ENCODE measurements at places on chromosomes 4 and X.

- DNase-seq, result no peak
These were observed 246.3 kb downstream of the BANK1 start for GRCh38 chr4:102036619-102037376.

DNA sequence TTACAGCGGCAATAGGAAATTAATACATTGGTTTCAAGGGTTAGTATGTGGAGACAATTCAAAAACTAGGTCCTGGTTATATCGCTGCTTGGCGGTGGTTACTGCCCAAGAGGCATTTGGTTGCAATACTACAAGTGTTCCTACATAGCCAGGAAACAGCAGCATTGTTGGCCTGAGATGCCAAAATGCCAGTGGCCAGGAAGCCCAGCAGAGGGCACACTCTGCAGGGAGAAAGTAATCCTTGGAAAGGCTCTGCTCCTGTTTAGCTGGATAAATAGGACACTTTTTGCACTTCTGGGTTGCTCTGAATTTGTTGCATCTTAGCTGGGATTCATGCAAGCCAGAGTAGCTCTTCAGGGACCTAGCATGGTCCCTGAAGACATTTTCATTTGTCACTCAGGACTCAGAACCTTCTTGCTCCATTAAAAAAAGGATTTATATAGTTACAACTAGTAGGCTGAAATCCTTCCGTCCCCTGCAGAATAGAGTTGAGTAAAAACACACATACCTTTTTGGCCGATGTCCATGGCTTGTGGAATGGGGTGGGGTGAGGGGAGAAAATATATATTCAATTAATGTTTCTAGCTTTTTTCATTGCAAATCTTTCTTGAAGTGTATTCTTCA is 8.1 kb upstream of the GPR119 start:
- no peak for DNase-seq

DNA sequence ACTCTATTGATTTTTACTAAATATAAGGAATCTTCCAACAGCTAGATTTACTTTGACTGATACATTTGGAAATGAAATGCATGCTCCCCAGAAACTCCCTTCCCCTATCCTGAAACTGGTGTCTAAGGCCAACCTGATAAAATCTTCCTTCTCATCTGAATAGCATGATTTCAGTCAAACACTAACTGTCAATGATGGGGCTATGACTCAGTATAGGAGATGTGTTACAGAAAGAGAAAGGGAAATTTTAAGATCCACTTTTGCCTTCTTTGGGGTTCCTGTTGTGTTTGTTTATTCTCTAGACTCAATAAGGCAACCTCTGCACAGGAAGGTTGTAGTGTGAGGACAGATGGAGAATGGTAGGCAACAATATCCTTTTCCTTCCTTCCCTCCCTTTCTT is 160.7 kb downstream of the MOSPD2 start:
- no peak for DNase-seq

GRCh38 chr4:139557556-139558110 is 1.6 kb upstream of the SETD7 start:
- DNase-seq, result no peak

DNA sequence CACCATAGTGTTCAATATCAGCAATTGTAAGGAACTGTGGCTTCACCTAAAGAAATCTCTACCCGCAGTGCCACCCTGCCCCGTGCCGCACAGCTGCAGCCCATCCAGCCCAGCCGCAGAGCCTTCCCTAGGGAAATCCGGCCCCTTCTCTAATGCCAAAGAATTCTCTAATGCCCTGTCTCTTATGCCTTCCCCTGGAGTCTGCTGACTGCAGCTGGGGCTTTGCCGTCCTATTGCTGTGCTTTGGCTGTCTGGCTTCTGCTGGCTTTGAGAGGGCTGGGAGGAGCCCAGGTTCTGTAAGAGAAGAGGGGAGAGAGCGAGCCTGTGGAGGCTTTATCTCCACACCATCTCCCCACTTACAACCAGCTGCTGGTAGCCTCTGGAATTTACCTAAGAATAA is 85.9 kb upstream of the HELT start:
- DNase-seq, result no peak

DNA sequence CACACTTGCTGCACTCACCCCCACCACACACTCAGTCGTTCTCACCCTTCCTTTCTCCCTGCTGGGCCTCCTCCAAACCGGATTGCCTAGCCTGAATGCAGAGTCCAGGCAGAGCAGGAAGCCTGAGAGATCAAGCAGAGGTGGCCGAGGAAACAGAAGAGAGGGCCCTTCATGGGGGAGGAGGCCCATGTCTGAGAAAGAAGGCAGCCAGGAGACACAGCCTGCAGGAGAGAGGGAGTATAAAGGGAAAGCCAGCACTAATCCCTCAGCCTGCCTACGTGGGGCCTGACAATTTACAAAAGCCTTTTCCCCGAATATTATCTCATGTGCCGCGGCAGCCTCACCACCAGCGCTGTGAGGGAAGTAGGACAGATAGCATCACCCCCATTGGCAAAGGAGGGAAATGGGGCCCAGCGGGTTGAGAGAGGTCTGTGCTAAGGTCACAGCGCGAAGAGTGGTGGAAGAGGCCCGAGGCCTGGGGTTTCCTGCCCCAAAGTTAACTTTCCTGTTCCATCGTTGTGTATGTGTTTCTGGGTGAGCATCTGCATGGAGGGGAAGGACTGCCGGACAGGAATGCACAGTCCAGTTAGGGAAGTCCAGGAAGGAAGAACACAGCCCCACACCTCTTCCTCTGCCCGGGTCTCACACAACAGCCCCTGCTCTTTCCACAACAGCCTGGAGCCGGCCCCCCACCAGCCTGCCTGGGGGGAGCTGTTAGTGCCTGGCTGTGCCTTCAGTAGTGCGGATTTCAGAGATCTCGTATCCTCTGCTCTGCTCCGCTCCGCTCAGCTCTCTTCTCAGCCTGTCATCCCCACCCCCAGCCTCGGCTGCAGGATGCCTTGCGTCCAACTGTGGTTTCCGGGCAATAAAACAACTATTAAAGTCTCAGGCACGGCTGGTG is 50.9 kb upstream of the BCOR start:
- no peak for DNase-seq

GRCh38 chrX:31679861-31680260 is 608.0 kb upstream of the FTHL17 start:
- no peak for DNase-seq

DNA sequence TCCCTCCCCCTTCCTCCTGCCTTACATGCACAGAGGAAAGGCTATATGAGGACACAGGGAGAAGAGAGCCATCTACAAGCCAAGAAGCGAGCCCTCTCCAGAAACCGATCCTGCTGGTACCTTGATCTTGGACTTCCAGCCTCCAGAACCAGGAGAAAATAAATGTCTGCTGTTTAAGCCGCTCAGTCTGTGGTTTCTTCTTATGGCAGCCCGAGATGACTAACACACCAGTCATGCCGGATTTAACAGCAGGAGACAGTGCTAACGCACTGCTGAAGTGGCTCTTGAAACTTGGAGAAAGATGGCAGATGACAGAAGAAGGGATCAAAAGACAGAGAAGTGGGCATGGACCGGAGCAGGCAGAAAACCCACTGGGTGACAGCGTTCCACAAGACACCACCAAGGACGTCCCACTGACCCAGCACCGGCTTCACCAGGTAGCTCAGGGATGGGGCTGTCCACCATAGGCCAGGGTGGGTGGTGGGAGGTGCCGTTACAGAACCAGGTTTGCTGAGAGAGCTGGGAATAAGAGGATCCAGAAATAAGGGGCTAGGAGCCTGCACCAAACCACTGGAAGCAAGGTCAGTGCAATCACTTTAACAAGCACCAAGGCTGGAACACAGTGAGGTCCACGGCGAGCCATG is 6.2 kb upstream of the MAN2B2 start:
- DNase-seq, result no peak

GRCh38 chr4:140691369-140691768 is 64.8 kb downstream of the TBC1D9 start:
- no peak for DNase-seq

DNA sequence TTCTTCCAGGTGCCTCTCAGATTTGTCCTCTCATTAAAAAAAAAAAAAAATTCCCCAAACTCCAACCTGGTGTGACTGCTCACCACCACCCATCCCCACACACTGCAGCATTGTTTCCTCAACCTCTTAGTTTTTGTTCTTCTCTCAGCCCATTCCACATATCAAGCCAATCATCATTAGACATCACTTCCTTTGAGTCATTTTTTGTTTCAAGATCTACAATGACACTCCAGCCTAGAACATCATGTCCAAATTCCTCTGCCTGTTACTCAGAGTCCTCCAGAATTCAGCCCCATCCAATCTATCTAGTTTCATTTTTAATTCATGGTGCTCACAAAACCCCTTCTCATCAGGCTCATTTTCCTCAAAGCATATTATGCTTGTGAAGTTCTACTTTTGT is 262.5 kb upstream of the TEX13A start:
- DNase-seq, result no peak

- DNase-seq, result no peak
These were observed 7.9 kb upstream of the SLC25A43 start for GRCh38 chrX:119391279-119391678.

DNA sequence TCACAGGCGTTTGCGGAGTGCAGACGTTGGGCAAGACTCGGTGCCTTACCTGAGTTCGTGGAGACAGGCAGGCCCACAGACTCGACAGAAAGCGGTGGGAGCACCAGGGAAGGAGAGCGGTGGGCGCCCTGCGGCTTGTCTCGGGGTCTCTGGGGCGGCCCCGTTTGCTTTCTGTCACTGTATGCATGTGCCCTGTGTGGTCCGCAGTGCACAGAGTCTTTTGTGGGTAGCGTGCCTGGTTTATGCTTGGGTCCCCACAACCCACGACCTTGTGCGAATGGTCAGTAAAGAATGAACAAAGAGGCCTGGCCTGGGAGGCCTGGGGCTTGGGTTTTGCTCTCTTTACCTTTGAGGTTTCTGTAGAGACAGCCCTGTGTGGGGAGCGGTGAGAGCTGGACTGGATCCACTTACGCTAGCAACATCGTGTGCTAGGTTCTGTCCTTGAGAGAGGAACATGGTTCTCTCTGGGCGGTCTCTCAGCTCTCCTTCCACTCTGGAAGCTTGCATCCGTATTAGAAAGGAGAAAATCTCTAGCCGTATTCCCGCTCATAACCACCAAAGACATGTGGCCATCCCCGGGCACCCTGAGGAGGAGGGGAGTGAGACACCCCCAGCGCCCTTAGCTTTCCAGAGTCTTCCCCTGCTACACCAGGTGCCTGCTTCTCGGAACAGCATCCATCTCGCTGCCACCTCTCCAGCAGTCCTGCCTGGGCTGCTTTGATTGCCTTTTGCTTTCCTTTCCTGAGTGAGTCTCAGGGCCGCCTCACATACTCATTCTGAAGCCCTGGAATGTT is 1.2 kb downstream of the TADA2B start:
- no peak for DNase-seq

DNA sequence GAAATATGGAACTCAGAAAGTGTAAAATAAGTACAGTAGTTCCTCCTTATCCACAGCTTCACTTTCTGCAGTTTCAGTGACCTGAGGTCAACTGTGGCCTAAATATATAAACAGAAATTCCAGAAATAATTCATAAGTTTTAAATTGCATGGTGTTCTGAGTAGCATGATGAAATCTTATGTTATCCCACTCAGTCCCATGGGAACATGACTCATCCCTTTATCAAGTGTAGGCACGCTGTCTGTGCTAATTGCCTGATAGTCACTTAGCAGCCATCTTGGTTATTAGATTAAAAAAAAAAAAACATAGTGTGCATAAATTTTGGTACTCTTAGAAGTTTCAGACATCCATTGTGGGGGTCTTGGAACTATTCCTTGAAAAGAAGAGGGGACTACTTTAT is 983.4 kb upstream of the ADGRL3 start:
- DNase-seq, result no peak

- no peak for DNase-seq
These were observed 33.7 kb upstream of the HPRT1 start for GRCh38 chrX:134426281-134426680.

DNA sequence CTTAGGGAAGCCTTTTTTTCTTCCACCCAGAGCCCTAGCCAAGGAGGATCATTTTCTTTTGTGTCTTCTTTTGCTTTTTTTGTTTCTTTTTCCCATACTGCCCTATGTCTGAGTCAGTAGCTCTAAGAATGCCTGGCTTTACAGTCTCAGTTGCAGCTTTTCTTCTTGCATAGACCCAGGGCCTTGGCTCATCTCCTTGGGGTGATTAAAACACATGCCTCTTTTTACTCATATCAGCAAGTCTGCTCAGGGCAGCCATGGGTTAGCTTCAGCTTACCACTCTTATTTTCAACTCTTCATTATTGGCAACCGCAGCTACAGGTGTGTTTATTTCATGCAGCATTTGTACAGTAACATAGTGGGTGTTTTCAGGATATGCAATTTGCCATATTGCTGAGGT is 196.5 kb downstream of the STK32B start:
- no peak for DNase-seq

- DNase-seq, result no peak
These were observed 271.8 kb downstream of the INPP4B start for GRCh38 chr4:142574306-142574705.

GRCh38 chr4:40856277-40856839 is 106.6 kb downstream of the NSUN7 start:
- no peak for DNase-seq

- DNase-seq, result no peak
These were observed 105.8 kb upstream of the PDHA1 start for GRCh38 chrX:19237901-19238300.

- no peak for DNase-seq
These were observed 89.8 kb upstream of the TNIP3 start for GRCh38 chr4:121253961-121254360.

- no peak for DNase-seq
These were observed 21.4 kb upstream of the FAM9B start for GRCh38 chrX:9055354-9055753.

Measured in NCI-H1930 (cell line).